ENCODE measurements at places on chromosomes 1 and 21.

- no peak for DNase-seq
Measured at GRCh38 chr1:152001631-152002584, 8.2 kb upstream of the S100A10 start.

- DNase-seq: no peak
Measured at GRCh38 chr1:165144757-165145397, 211.6 kb downstream of the LMX1A start.

DNA sequence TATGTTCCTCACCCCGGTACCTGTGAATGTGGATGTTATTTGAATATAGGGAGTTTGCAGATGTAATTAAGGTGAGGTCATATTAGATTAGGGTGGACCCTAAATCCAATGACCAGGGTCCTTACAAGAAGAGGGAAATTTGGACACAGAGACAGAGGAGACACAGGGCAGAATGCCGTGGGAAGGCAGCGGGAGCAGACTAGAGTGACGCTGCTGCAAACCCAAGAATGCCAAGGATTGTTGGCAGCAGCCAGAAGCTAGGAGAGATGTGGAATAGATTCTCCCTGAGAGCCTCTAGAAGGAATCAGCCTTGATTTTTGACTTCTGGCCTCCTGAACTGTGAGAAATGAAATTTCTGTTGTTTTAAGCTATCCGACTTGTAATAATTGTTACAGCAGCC lies 53.6 kb downstream of the SPATA46 start:
- DNase-seq: no peak

- DNase-seq: no peak
Measured at GRCh38 chr21:45596704-45597318, 46.7 kb upstream of the PCBP3 start.

DNA sequence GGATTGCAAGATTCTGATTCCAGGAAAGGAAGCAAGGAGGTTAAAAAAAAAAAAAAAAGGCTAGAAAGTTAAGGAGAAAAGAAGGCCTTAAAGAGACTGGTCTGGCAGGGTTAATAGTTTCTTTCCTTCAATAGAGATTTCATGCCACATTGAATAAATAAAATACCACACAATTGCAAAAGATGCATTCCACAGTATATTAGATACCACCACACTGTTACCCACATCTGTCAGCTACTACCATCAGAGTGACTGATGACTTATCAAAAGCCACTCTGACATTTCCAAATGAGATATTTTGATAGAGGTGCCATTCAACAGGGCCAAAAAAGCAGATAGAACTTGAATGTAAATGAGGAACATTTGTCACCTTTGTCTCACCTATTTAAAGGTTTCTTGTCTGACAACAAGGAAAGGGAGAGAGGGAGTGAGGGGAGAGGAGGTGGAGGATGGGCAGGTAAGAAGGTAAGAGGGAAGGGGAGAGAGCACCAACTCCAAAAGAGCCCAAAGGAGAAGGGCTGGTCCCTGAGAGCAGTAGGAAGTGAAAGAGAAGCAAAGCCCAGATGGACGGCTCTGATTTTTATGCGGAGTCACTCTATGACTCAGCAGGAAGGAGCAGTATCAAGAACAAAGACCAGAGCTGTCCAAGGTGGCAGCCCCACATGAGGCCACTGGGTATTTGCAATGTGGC lies 38.3 kb downstream of the LRRN2 start:
- no peak for DNase-seq

GRCh38 chr1:184352776-184353175 lies 34.1 kb upstream of the C1orf21 start:
- DNase-seq: no peak

DNA sequence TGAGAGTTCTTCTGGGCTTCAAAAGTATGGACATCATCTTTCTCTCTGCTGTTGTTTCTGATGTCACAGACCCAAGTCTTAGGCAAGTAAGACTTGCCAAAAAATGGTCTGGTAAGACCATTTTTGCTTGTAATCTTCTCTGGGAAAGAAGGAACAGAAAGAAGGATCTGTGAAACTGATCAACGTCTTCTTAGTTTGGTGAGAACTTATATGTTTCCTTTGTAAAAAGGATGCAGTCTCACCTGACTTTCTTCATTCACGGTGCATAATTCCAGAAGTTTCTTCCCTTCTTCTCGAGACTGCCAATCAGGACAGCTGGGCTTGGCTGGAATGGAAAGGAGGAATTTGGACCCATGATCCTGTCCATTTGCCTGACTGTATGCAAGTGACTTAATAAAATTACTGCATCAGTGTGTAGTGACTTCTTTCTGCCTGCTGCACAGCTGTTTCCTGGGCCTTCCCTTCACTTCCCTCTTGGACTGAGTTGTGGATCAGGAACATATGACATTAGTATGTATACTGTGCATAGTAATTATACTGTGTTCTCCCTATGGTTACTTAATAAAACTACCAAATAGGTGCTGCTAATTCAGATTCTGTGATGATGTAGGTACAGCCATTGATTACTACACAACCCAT lies 7.6 kb upstream of the DENND1B start:
- DNase-seq: no peak

DNA sequence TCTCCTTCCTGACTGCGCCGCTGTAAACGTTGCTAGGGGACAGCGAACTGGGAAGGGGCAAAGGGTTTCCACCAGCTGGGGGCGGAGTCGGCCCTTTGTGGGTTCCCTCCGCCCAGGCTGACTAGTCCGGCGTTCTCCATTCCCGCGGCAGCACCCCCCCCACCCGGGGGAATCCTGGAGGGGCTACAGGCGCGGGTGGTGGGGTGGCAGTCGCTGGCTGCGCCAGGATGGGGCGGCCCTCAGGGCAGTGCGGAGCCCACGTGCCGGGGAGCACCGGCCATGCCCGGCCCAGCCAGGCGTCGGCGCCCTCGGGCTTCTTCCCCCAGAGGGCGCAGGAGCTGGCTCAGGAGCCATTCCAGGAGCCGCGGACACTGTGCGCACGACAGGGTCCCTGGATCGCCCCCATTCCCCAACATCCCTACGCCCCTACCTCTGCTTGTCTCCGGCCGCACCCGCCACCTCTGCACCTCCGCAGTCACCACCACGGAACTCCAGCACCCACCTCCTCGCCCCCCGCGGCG lies 476 bp downstream of the BATF3 start:
- peak; percentile 34 for DNase-seq

GRCh38 chr21:28738420-28738704 lies 254.3 kb downstream of the LTN1 start:
- DNase-seq: no peak

DNA sequence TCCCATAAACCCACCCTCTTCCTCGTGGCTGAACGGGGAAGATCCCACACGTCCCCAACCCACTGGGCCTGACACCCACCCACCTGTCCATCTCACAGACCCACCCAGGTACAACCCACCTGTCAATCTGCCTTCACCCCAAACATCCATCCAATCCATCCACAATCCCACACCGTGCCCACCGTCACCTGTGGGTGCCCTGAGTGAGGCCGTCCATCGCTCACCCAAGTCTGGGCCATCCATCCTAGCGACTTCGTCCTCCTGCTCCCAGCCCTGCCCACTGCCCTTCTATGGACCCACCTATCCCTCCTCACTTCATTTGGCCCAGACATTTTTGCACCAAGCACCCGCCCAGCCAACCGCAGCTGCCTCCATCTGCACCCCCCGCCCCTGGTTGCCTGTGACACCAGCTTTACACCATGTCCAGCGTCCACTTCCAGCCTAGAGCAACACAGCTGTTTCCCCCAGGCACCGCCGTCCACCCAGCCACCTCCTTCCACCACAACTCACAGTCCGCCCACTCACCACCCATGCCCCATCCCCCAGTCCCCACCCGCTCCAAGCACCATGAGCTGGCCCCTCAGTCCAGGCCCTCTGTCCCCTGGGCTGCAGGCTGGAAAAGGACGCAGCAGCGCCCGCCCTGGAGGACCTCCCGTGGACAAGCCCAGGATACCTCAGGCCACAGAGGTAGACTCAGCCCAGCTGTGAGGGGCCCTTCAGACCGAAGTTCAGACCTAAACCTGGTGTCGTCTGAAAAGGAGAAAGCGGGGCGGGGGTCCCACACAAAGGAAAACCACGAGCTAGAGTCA lies 7.7 kb downstream of the TTLL10 start:
- no peak for DNase-seq
